ENCODE measurements at places on chromosomes 2 and 18.

GRCh38 chr2:166013878-166014277, 60.3 kb upstream of the TTC21B start:
- H3K27me3 ChIP-seq = no peaks in the 10 kb centered on the region
- DNase-seq = no peak
- H3K4me1 ChIP-seq = no peaks in the 10 kb centered on the region
- no peak overlapping the region for H3K4me3 ChIP-seq
- H3K27ac ChIP-seq = no peak overlapping the region
- no peaks in the 10 kb centered on the region for H3K36me3 ChIP-seq

GRCh38 chr2:234951664-234952269, at the start of gene SH3BP4:
Gene SH3BP4, plus strand, starts transcription at chr2:234952017. Its CDS starts 82,986 bp downstream, at chr2:235035003.
- H3K36me3 ChIP-seq = no peaks in the 10 kb centered on the region
- no peaks in the 10 kb centered on the region for H3K4me1 ChIP-seq

DNA sequence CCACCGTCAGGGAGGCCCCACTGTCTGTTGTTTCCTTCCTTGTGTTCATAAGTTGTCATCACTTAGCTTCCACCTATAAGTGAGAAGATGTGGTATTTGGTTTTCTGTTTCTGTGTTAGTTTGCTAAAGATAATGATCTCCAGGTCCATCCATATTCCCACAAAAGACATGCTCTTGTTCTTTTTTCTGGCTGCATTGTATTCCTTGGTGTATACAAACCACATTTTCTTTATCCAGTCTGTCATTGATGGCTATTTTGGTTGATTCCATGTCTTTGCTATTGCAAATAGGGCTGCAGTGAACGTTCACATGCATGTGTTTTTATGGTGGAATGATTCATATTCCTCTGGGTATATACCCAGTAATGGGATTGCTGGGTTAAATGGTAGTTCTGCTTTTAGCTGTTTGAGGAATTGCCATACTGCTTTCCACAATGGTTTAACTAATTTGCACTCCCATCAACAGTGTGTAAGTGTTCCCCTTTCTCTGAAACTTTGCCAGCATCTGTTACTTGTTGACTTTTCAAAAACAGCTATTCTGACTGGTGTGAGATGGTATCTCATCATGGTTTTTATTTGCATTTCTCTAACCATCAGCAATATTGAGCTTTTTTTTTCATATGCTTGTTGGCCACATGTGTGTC, 156.6 kb upstream of the NOSTRIN start:
- no peaks in the 10 kb centered on the region for H3K27me3 ChIP-seq
- H3K27ac ChIP-seq = no peak overlapping the region
- no peaks in the 10 kb centered on the region for H3K36me3 ChIP-seq
- H3K4me3 ChIP-seq = no peak overlapping the region
- DNase-seq = no peak

- H3K27ac ChIP-seq = no peak overlapping the region
- DNase-seq = no peak
- no peaks in the 10 kb centered on the region for H3K27me3 ChIP-seq
- no peaks in the 10 kb centered on the region for H3K36me3 ChIP-seq
- no peaks in the 10 kb centered on the region for H3K4me1 ChIP-seq
Observed at GRCh38 chr2:119475225-119475856, 43.7 kb downstream of the TMEM37 start.

DNA sequence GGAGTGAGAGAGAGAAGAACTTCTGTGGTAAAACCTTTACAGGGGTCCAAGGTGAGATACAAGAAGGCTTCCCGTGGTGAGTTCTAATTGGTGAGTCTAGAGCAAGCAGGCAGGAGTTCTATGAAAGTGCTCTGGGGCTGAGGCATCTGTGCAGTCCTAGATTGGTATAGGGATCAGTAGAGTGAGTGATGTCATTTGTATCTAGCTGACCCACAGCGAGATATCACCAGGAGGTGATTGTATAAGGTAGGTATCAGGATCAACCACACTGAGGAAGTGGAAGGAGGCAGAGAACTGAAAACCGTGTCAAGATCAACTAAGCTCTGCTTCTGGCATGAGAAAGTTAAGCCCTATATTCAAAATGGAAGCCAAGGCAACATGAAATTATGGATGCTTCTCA, 1648.9 kb upstream of the TMEFF2 start:
- no peak for DNase-seq
- no peaks in the 10 kb centered on the region for H3K27me3 ChIP-seq
- no peak overlapping the region for H3K4me3 ChIP-seq
- H3K27ac ChIP-seq = no peak overlapping the region

- H3K36me3 ChIP-seq = no peaks in the 10 kb centered on the region
- H3K4me3 ChIP-seq = 0 out of 2 replicates have a peak overlapping the region, but pooled peaks have one; percentile 6
- DNase-seq = no peak
- peaks cover 43% of the 10 kb centered on the region for H3K4me1 ChIP-seq
- H3K27me3 ChIP-seq = no peaks in the 10 kb centered on the region
Observed at GRCh38 chr18:59909289-59910036, 9.7 kb downstream of the PMAIP1 start.

- H3K36me3 ChIP-seq = no peaks in the 10 kb centered on the region
- H3K4me1 ChIP-seq = no peaks in the 10 kb centered on the region
- no peaks in the 10 kb centered on the region for H3K27me3 ChIP-seq
- H3K4me3 ChIP-seq = no peak overlapping the region
Observed at GRCh38 chr2:226658555-226658954, 141.1 kb downstream of the IRS1 start.

- no peaks in the 10 kb centered on the region for H3K27me3 ChIP-seq
- peak overlapping the region; percentile 35 for H3K4me3 ChIP-seq
- H3K4me1 ChIP-seq = peaks cover 2% of the 10 kb centered on the region
- H3K27ac ChIP-seq = peak overlapping the region; percentile 40
- DNase-seq = peak; percentile 52
- H3K36me3 ChIP-seq = no peaks in the 10 kb centered on the region
Observed at GRCh38 chr18:52394602-52395001, 54.6 kb downstream of the DCC start.

DNA sequence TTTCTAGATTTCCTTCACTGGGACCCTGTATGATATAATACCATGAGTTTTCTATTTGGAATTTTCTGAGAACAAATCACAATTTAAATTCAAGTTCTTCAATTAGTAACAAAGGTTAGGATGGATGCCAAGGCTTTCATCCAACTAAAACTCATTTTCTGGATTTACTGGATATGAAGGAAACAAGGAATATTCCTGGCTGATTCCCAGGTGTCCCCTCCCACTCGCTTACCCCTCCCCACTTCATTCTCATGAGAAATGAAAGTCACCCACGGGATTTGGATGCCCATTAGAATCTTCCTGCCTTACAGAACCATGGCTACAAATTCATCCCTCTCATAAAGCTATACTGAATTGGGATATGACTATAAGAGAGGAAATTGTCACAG, 40.0 kb downstream of the RNU4ATAC start:
- no peaks in the 10 kb centered on the region for H3K27me3 ChIP-seq
- 0 out of 2 replicates have a peak, but pooled peaks cover 4% of the 10 kb centered on the region for H3K4me1 ChIP-seq
- peaks cover 3% of the 10 kb centered on the region for H3K36me3 ChIP-seq
- H3K4me3 ChIP-seq = no peak overlapping the region
- peak overlapping the region; percentile 13 for H3K27ac ChIP-seq
- DNase-seq = no peak

DNA sequence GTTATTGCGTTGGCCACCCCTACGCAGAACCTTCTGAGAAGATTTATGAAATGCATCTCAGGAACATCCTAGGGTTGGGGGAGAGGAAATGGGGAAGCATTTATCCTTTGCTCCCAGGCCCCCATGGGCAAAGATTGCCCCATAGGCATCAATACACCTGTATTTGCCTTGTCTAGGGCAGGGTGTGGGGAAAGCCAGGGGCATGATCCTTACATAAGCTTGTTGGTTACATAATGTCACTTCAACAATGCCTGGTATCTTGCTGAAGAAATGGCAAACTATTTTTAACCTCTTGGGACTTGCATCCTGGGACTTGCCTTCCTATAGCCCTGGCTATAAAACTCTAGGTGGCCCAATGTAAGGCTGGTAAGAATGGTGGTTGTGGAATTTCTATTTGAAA, 53.9 kb upstream of the SPRED2 start:
- H3K4me1 ChIP-seq = no peaks in the 10 kb centered on the region
- no peak for DNase-seq
- H3K36me3 ChIP-seq = no peaks in the 10 kb centered on the region
- H3K27ac ChIP-seq = no peak overlapping the region
- no peak overlapping the region for H3K4me3 ChIP-seq

DNA sequence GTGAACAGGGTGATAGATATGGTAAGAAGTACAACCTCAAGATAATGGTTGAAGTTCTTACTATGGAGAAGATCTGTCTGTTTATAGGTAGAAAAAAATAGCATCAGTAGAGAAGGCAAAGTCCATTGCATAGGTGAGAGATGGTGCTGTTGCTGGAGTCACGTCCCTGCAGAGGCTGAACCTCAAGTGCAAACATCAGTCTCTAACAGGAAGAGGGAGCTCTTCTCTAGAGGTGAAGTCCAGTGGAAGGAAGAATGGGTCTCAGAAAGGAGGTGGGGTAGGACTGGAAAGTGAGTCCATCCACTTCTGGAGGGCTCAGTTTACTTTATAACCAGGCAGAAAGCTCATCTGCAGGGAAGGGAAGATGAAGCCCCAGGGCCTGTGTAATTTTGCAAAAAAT, 337.7 kb downstream of the MEIS1 start:
- H3K27ac ChIP-seq = no peak overlapping the region
- H3K27me3 ChIP-seq = no peaks in the 10 kb centered on the region
- no peaks in the 10 kb centered on the region for H3K36me3 ChIP-seq
- DNase-seq = no peak

- no peak overlapping the region for H3K4me3 ChIP-seq
- no peak overlapping the region for H3K27ac ChIP-seq
- H3K27me3 ChIP-seq = no peaks in the 10 kb centered on the region
- H3K36me3 ChIP-seq = peaks cover 20% of the 10 kb centered on the region
Observed at GRCh38 chr2:222928335-222928734, 67.5 kb downstream of the ACSL3 start.

GRCh38 chr2:8682719-8683667, 1.1 kb downstream of the ID2 start:
- H3K4me1 ChIP-seq = peaks cover 20% of the 10 kb centered on the region
- peak overlapping the region; percentile 80 for H3K4me3 ChIP-seq
- no peaks in the 10 kb centered on the region for H3K36me3 ChIP-seq

Measured in GM12878 (cell line).